ENCODE measurements at places on chromosomes 11 and 22.
A peak's percentile ranks its signal among the peaks of the same experiment; 100 is the strongest.

DNA sequence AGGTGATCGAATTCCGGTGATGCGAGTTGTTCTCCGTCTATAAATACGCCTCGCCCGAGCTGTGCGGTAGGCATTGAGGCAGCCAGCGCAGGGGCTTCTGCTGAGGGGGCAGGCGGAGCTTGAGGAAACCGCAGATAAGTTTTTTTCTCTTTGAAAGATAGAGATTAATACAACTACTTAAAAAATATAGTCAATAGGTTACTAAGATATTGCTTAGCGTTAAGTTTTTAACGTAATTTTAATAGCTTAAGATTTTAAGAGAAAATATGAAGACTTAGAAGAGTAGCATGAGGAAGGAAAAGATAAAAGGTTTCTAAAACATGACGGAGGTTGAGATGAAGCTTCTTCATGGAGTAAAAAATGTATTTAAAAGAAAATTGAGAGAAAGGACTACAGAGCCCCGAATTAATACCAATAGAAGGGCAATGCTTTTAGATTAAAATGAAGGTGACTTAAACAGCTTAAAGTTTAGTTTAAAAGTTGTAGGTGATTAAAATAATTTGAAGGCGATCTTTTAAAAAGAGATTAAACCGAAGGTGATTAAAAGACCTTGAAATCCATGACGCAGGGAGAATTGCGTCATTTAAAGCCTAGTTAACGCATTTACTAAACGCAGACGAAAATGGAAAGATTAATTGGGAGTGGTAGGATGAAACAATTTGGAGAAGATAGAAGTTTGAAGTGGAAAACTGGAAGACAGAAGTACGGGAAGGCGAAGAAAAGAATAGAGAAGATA, at the start of gene MALAT1:
MALAT1 (plus strand) TSS at position 69 of the 736 bp plus-strand sequence.
- peak; percentile 94 for DNase-seq

GRCh38 chr22:46764140-46764680, 1.8 kb downstream of the TBC1D22A start:
- no peak for DNase-seq

GRCh38 chr11:82889133-82890001, 10.9 kb downstream of the PRCP start:
- no peak for DNase-seq

- DNase-seq, result no peak
These were observed 6.4 kb downstream of the A4GALT start for GRCh38 chr22:42714308-42714707.

- DNase-seq, result no peak
These were observed 967.5 kb downstream of the NTM start for GRCh38 chr11:132337819-132338416.

DNA sequence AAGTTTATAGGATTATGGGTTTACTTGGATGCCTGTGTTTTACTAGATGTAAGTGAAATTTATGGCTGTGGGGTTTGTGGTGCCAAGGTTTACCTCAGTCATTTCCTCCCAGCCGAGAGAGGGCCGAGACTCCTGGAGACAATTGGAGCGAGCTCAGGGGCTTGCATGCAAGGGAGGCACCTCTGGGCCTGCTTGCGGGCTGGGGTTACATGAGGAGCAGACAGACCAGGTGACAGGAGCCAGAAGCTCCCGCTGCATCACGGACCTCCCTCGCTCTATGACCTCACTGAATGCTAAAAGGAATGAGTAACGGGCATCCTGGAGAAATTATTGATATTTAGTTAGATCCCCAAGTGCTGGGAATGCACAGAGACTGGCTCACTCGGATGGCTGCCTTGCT, 275.2 kb upstream of the KIRREL3 start:
- no peak for DNase-seq

DNA sequence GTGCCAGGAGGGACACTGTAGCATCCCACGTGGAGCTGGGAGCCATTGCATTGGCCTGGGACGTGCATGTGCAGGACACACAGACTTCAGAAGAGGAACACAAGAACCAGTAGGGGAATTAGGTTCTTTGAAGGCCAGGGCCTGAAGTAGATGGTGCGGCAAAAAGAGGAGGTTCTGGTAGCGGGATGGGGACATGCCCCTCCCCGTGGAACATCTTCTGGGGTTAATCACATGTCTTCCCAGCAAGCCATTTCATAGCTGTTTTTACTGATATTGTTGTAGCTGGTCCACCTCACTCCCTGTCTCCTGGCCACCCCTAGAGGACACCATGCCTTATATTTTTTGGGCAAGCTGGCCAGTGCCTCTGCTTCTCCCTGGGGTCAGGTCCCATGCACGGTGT, 74.3 kb downstream of the SCN3B start:
- no peak for DNase-seq

GRCh38 chr11:7968686-7969085, 3.4 kb upstream of the NLRP10 start:
- no peak for DNase-seq

GRCh38 chr11:46731545-46731944, 12.5 kb downstream of the F2 start:
- DNase-seq, result no peak

DNA sequence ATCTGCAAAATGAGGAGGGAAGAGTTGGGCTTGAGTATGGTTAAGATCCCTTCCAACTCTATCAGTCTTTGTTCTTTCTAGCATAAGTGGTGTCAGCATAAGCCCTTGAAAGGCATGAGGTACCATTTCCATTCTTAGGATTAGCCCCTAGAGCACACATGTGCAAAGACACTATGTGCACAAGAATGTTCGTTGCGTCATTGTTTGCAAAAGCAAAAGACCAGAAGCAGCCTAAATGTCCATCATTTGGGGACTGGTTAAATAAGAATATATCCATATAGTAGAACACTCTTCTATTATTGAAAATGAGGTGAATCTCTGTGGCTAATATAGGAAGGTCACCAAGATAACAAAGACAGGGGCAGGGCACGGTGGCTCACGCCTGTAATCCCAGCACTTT, 10.0 kb upstream of the KCTD14 start:
- DNase-seq, result no peak

DNA sequence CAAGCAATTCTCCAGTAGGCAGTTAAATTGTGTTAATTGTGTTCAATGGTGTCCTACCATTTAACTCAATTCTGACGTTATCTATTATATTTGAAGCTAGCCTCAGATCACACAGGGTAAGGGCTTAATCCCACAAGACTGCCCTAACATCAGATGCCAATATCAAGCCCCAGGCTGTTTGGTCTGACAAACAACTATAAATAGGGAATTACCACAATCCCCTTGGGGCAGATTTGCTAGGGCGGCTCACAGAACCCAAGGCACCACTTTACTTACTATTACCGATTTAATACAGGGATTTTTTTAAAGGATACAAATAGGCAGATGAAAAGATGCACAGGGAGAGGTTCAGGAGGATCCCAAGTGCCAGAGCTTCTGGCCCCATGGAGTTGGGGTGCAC, 678.4 kb downstream of the OPCML start:
- no peak for DNase-seq

DNA sequence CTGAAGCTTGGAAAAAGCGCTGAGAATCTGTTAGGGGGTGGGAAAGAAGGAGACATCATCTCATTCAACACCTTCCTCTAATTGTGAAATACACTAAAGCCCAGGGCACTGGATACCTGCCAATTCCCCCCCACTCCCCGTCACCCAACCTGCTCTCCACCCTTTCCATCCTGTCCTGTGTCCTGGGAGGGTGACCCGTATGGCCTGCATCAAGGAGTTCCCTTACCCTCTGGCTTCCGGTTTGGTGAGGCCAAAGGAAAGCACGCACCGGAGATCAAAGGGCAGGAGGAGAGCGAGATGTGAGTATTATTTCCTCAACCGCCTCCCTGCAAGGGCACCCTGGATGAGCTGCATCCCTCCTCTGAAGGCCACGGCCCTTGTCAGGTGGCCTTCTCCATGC, 65.0 kb upstream of the PTPRJ start:
- no peak for DNase-seq

DNA sequence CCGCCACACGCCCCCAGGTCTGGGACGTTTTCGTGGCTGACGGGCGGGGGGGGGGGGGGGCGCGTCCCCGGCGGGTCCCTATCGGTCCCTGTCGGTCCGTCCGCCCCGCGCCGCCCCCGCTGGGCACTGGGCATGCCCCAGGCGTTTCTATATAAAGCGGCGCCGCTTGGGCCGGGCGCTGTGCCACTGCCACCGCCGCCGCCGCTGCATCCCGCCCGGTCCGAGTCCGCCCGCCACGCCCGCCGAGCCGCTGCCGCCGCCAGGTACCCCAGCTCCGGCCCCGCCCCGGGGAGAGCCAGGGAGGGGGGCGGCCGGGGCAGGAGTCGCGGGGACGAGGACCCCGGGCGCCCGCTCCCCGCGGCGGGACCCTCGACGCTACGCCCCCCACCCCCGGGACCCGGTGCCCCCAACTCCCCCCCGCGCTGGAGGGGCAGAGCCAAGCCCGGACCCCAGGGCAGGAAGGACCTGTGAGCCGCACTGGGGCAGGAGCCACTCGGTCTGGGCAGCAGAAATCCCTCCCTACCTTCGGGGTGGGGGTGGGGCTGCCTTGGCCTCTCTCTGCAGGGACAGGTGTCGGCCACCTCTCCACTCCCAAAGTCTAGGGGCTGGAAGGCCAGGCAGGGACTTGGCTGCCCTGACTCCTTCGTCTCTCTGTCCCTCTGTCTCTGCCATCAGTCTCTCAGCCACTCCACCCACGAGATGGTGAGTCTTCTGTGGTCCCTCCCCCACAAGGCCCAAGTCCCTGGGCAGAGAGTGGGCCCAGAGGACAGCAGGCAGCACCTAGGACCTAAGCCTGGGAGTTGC, at the start of gene CARNS1:
CARNS1 (plus strand) TSS at position 178 of the 804 bp plus-strand sequence; CDS start at position 700, 522 bp downstream.
- no peak for DNase-seq

Data from NCI-H1417 treated with DMSO at 0.1 percent for 48 hours (cell line).